ENCODE measurements at places on chromosomes 6 and 20. TPM values are rescaled to one million over a fixed set of nuclear protein-coding genes. Genes with fewer than 3 reads are reported as not detected.

The OOEP gene
- not detected for total RNA-seq

The ARHGAP40 gene
- total RNA-seq: not detected

The SSTR4 gene
- 0.17 TPM for total RNA-seq

The UNC93A gene
- not detected for total RNA-seq

The SLC22A16 gene
- total RNA-seq: not detected

The CRIP3 gene
- total RNA-seq: not detected

The ULBP1 gene
- total RNA-seq: 1.00 TPM

The CLPSL1 gene
- not detected for total RNA-seq
